ENCODE measurements at places on chromosomes 2 and 18.
A peak's percentile ranks its signal among the peaks of the same experiment; 100 is the strongest.

DNA sequence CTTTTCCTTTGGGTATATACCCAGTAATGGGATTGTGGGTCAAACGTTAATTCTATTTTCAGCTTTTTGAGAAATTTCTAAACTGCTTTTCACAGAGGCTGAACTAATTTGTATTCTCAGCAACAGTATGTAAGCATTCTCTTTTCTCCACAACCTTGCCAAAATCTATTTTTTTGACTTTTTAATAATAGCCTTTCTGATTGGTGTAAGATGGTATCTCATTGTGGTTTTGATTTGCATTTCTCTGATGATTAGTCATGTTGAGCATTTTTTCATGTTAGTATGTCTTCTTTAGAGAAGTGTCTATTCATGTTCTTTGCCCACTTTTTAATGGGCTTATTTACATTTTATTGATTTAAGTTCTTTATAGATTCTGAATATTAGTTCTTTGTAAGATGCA, 145.5 kb downstream of the TRABD2A start:
- no peak for DNase-seq

GRCh38 chr2:220072669-220073220, 445.3 kb downstream of the SLC4A3 start:
- DNase-seq = no peak

GRCh38 chr2:45938649-45939511, 287.4 kb downstream of the PRKCE start:
- no peak for DNase-seq

- no peak for DNase-seq
Measured at GRCh38 chr2:167017021-167017420, 128.7 kb downstream of the XIRP2 start.

GRCh38 chr2:188414411-188414810, 122.7 kb downstream of the GULP1 start:
- no peak for DNase-seq

DNA sequence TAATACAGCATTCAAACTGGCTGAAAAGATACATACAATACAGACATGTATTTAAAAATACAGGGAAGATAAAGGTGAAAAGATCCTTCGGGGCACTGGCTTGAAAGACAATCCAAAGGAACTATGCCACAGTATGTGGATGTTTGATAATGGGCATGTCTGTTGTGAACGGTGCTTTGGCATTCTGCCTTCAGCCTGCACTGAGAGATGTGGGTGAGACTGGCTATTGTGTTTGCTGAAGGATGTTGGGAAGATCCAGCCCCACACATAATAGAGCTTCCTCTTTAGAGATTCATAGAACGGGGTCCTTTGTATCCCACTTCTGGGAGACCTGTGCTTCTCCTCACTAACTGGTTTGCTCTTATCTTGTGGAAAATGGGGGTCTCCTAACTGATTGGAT, 65.1 kb upstream of the CXCR4 start:
- no peak for DNase-seq

GRCh38 chr18:62912885-62913284, 197.5 kb downstream of the PHLPP1 start:
- DNase-seq = no peak

DNA sequence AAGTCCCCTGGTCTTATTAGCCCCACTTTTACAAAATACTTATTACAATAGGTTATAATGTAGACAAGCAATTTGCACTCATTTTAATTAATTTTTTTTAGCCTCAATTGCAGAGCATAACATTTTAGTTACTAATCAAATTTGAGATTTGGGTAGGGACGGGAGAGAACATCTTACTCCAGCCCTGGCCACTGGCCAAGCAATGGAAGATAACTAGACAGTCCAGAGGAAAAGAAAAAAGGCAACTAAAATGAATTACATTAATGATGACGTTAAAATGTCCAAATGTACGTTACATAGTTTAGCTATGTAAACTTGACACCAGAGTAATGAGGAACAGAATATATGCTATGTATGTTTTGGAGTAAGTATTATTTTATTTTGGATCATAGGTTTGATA, 11.0 kb upstream of the CAVIN2 start:
- no peak for DNase-seq

GRCh38 chr2:229920011-229920641, 1.7 kb downstream of the TRIP12 start:
- peak; percentile 34 for DNase-seq

GRCh38 chr2:77395011-77395410, 127.2 kb downstream of the LRRTM4 start:
- no peak for DNase-seq

- DNase-seq = no peak
Measured at GRCh38 chr2:46211461-46211860, 85.7 kb upstream of the EPAS1 start.

- no peak for DNase-seq
Measured at GRCh38 chr2:118918017-118918416, 24.0 kb upstream of the MARCO start.

DNA sequence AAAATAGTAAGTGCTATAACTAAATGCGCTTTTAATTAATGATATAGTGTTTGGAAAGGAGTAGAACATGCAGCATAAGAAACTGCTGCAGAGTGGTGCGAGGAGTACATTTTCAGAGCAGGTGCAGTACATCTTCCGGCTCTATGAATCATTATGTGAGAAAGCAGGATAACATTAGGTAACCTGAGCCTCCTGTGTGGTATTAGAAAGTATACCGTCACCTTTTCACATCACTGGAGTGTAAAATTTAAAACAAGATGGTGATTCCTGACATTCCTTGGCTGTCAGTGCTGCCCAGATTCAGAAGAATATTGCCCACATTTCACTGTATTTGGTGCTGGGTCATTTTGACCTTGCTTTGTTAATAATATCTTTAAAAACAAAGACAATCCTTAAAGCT, 7.8 kb upstream of the DYNC2LI1 start:
- DNase-seq = no peak

- DNase-seq = no peak
Measured at GRCh38 chr2:157178874-157179273, 78.6 kb upstream of the GALNT5 start.

- no peak for DNase-seq
Measured at GRCh38 chr2:144078802-144079724, 440.9 kb downstream of the ZEB2 start.

GRCh38 chr2:95225658-95226057, 18.3 kb downstream of the ZNF892 start:
- DNase-seq = no peak

- no peak for DNase-seq
Measured at GRCh38 chr18:70172225-70172624, 33.3 kb downstream of the RTTN start.

DNA sequence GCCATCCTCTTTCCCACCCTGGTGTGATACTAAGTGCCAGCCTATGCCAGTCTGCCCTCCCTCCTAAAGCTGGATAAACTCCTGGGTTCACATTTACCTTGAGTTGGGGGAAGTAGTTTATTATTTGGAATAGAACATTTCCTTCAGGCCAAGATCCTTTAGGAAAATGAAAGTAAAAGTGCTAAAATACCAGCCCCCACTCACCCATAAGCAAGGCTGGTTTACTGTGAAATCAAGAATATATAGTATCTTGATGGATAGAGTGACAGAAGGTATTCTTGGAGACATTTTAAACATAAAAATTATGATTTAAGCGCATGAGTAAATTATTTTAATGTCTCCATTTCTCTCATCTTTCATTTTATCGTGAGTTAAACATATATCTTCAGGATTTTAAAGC, 27.1 kb downstream of the ZNF532 start:
- DNase-seq = no peak

DNA sequence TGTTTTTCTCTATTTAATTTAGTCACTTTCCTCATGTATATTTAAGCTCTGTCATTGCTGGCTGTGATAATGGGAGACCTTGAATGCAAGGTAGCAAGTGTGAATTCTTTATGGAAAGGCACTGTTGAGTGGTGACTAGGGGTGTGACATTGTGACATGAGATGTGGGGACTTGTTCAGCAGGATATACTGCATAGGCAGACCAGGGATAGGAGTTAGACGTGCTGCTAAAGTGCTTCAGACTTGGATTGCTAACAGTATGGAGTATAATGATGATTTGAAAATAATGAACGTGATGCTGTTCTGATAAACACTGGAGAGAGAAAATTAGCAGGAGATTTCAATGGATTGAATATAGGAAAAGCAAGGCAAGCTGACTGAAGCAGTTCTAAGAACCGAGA, 135.1 kb downstream of the NCOA1 start:
- no peak for DNase-seq

- DNase-seq = no peak
Measured at GRCh38 chr2:69076601-69077000, 63.6 kb downstream of the ANTXR1 start.

DNA sequence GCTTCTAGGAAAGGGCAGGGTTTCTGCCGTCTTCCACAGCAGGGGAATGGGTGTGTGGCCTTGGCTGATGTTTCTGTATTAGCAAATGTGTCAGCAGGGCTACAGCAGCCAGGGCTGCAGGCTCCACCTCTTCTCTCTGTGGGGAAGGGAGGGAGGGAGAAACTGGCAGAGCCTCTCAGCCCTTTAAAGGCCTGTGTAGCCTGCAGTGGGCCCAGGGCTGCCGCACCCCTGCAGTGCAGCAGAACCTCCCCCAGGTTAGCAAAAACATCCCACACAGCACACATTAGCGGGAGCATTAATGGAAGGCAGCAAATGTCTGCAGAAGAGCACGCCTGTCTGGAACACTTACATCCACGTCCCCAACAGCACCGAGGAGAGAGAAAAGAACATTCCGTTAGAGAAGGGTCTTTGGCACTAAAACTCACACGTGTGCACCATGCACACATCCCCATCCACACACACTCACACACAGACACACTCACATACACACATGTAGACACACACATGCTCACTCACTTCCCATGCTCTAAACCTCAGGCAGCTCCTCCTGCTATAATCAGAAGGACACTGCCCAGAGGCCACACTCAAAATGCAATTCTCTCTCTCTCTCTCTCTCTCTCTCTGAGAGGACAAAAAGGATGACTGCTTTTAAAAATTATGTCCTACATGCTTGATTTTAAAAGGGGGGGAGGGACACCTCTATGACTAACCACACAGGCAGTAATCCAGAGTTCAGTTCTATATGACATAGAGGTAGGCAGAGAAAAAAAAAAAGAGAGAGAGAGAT, 24.1 kb downstream of the MRPL35 start:
- DNase-seq = no peak

DNA sequence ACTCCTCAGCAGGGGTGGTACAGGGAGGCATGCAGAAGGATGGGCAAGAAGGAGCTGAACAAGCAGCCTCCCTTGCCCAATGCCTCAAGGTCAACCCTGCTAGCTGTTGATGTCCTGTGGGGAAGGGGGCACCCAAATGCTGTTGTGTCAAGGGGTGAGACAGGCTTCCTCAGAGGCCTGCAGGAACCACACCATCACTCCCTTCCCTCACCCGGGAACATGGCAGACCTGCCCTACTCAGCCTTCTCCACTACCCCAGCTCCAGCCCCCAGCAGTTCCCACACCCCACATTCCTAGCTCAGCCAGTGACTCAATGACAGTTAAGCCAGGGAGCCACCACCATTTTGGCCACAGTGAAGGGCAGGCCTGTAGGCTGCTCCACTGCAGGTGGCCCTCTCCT, 53.9 kb upstream of the RMP24 start:
- DNase-seq = no peak

GRCh38 chr2:184558713-184559464, 39.4 kb upstream of the ZNF804A start:
- no peak for DNase-seq

- no peak for DNase-seq
Measured at GRCh38 chr2:223090540-223091235, 38.7 kb downstream of the KCNE4 start.

- DNase-seq = no peak
Measured at GRCh38 chr18:24398540-24398939, 916 bp upstream of the OSBPL1A start.

- DNase-seq = no peak
Measured at GRCh38 chr2:58155160-58155778, 85.9 kb downstream of the FANCL start.

DNA sequence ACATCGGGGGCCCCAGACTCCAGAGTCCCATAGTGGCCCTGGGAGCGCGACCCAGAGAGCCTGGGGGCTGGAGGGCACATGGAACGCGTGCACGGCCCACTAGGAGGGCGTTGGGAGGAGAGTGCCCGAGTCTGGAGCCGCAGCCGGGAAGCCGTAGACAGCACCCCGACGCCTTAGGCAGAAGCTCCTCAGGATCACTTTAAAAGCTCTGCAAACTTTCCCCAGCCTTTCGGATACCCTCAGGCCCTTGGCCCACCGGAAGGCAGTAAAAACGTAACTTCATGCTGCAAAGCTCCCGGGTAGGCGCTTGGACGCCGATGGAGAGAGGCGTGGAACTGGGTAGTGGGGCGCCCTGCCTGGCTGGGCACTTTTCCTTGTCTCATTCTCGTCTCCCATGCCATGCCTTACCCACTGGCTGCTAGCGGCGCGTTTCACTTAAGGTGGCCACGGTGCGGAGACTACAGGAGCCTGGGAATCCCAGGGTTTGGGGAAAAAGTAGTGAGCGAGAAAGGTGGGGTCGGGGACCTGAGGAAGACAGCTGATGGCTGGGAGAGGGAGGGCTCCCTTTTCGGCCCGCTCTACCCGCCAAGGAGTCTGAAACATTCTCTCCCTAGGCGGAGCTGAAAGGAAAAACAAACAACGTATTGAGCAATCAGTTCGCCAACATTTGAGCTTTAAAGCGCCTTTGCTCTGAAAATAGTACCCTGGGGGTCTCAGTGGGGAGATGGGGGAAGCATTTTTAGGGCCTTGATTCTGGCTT, 141.8 kb downstream of the MEIS1 start:
- DNase-seq = no peak

- DNase-seq = no peak
Measured at GRCh38 chr2:222907790-222908441, 47.1 kb downstream of the ACSL3 start.

GRCh38 chr2:36670881-36671595, 25.5 kb upstream of the VIT start:
- DNase-seq = no peak

- no peak for DNase-seq
Measured at GRCh38 chr2:180604077-180604476, 376.3 kb upstream of the UBE2E3 start.

DNA sequence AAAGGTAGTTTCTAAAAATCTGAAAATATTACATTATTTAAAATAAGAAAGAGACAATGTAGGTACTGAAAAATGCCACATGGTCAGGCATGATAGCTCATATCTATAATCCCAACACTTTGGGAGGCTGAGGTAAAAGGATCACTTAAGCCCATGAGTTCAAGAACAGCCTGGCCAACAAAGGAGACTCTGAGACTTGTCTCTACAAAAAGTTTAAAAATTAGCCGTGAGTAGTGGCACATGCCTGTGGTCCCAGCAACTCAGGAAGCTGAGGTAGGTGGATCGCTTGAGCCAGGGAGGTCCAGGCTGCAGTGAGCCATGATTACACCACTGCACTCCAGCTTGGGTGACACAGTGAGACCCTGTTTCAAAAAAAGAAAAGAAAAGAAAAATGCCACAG, 21.8 kb downstream of the ATAD2B start:
- DNase-seq = no peak

DNA sequence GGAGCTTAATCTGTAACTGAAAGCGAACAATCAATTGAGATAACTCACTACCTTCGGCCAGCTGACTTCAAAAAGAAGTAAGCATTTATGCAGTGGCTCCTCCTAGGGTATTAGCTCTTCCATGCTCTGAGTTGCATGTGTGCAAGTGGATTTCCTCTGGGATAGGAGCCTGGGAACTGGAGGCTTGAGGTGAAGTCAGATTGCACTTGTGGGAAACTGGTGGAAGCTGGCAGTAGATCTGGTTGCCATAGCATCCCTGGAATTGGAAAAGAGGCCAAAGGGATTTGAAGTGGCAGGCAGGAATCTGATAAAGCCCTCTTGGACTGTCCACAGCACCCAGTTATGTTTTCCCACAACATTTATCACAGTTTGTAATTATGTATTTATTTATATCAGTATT, 50.6 kb upstream of the FMNL2 start:
- DNase-seq = no peak

GRCh38 chr18:41763361-41763760, 191.7 kb upstream of the PIK3C3 start:
- no peak for DNase-seq
